ENCODE measurements at places on chromosomes 16 and 17. TPM values are rescaled to one million over a fixed set of nuclear protein-coding genes. Genes with fewer than 3 reads are reported as not detected.
A peak's percentile ranks its signal among the peaks of the same experiment; 100 is the strongest.

- H3K4me3 ChIP-seq: no peak overlapping the region
- H3K4me1 ChIP-seq: no peaks in the 10 kb centered on the region
- no peaks in the 10 kb centered on the region for H3K36me3 ChIP-seq
- no peak for DNase-seq
- H3K27me3 ChIP-seq: no peaks in the 10 kb centered on the region
- H3K27ac ChIP-seq: no peak overlapping the region
Measured at GRCh38 chr17:20982589-20983358, 60.0 kb downstream of the USP22 start.

- no peak overlapping the region for H3K4me3 ChIP-seq
- H3K4me1 ChIP-seq: peaks cover 5% of the 10 kb centered on the region
- no peaks in the 10 kb centered on the region for H3K36me3 ChIP-seq
- no peaks in the 10 kb centered on the region for H3K27me3 ChIP-seq
Measured at GRCh38 chr17:47301161-47301560, 22.6 kb upstream of the EFCAB13 start.

DNA sequence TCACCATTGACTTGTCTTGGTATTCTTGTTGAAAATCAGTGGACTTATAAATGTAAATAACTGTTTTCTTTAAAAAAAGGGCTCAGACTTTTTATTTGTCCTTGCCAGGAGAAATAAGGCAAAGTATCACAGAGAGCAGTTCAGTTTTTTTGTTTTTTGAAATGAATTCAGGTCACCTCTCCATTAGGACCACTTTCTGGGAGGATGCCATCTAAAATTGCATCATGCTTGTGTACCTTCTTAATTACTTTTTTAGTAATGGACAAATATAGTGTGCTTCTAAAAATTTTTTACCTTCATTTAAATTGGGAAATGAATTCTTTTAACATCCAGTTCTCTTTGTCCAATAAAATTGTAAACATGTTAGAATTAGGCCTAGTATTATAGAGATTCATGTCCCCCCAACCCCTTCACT lies 210.0 kb downstream of the BCAS3 start:
- H3K27me3 ChIP-seq: no peaks in the 10 kb centered on the region
- no peaks in the 10 kb centered on the region for H3K4me1 ChIP-seq
- H3K4me3 ChIP-seq: no peak overlapping the region
- DNase-seq: no peak
- H3K36me3 ChIP-seq: no peaks in the 10 kb centered on the region

DNA sequence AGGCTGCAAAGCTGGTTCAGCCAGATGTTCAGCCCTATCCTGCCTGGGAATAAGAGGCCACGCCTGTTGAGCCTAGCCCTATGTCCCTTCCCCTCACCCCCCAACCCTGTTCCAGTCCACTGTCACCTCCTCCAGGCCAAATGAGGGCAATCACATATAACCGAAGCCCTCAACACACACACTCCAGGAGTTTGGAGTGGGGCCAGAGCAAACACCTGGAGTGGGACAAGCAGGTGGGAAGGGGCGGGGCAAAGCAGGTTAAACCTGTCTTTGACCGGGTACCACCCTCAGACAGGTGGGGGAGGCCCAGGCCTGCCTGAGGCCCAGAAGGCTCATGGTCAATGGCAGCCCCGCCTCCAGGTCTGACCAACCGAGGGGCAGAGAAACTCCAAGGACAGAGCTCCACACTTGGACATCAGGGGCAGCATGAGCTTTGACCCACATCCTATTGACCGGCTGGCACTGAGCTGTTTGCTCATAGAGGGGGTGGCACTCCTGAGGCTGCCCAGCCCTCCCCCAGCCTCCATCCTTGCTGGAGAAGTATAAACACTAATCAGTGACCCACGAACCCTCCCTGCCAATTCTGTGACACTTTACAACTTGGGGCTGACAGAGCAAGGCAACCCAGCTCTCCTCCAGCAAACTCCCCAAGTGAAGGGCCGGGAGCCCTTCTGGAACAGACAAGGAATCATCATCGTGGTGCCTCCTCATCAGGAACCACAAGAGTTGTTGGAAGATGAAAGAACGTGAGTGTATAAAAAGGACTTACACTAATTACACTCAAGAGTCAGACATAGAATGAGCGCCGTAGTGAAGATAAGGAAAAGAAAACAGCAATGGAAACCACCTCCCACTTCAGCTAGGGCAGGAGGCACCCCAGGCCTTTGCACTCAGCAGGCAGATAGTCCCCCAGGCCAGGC lies 1.5 kb downstream of the ESRP2 start:
- no peak overlapping the region for H3K27ac ChIP-seq
- H3K27me3 ChIP-seq: no peaks in the 10 kb centered on the region
- no peak overlapping the region for H3K4me3 ChIP-seq
- peaks cover 12% of the 10 kb centered on the region for H3K4me1 ChIP-seq

GRCh38 chr16:22373662-22374310 lies 633 bp downstream of the CDR2 start:
- no peaks in the 10 kb centered on the region for H3K36me3 ChIP-seq
- DNase-seq: peak; percentile 43
- peak overlapping the region; percentile 87 for H3K4me3 ChIP-seq
- H3K4me1 ChIP-seq: peaks cover 5% of the 10 kb centered on the region

DNA sequence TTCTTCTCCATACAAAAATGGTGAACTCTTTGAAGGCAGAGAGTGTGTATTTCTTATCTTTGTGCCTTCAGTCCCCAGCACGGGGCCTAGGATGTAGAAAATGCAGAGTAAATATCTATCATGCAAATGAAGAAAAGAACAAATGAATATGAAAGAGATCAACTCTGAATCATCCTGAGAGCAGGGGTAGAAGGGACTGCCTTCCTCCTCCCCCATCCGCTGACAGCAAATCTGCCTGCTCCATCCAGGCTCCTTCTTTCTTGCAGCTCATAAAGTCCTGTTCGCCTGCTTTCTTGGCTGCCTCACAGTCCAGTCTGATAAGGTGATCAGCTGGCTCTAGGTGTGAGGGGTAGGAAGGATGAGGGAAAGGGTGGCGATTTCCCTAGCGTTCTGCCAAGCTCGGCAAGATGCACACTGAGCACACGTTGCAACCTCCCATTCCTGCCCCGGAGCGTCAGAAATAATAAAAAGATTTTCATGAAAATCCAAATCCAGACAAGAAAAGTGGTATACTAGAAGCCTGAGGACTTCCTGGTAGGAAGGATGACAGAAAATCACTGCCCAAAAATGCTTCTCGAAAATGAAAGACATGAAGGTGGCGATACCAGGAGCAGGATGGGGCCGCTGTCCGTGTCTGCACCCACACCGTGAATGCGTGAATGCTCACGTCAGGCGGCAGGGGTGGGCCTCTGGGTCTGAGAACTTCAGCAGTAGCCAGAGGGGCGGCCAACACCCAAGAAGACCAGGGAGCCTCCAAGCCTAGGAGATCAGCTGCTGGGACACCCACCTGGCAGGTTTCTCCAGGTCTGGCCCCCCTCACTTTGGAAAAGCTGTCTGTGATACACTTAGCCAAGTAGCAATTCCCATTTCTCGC lies 67.1 kb downstream of the VPS53 start:
- no peak overlapping the region for H3K27ac ChIP-seq
- H3K4me1 ChIP-seq: no peaks in the 10 kb centered on the region
- H3K36me3 ChIP-seq: no peaks in the 10 kb centered on the region
- no peaks in the 10 kb centered on the region for H3K27me3 ChIP-seq

GRCh38 chr16:86781046-86781445 lies 202.7 kb downstream of the FOXL1 start:
- no peaks in the 10 kb centered on the region for H3K27me3 ChIP-seq
- no peak overlapping the region for H3K4me3 ChIP-seq
- no peak overlapping the region for H3K27ac ChIP-seq
- H3K36me3 ChIP-seq: no peaks in the 10 kb centered on the region
- no peaks in the 10 kb centered on the region for H3K4me1 ChIP-seq

DNA sequence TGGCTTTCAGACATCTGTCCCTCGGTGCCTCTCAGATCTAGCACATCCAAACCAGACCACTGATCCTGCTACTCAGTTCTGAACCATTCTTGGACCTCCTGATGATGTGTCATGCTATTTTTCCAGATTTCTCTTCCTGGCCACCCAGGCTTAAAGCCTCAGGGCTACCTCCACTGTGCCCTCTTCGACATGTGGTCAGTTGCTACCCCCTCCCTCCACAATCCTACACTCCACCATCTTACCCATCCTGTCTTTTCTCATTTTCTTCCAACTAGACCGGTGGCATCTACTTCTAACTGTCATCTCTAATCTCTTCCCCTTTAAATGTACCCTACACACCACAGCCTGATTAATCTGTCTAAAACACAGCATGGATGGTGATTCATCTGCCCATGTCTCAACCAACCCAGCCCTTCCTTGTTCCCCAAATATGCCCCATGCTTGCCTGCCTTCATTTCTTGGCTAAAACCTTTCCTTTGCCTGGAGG lies 478.6 kb downstream of the SLC39A11 start:
- no peak for DNase-seq
- H3K27ac ChIP-seq: no peak overlapping the region
- no peaks in the 10 kb centered on the region for H3K4me1 ChIP-seq
- no peaks in the 10 kb centered on the region for H3K36me3 ChIP-seq

DNA sequence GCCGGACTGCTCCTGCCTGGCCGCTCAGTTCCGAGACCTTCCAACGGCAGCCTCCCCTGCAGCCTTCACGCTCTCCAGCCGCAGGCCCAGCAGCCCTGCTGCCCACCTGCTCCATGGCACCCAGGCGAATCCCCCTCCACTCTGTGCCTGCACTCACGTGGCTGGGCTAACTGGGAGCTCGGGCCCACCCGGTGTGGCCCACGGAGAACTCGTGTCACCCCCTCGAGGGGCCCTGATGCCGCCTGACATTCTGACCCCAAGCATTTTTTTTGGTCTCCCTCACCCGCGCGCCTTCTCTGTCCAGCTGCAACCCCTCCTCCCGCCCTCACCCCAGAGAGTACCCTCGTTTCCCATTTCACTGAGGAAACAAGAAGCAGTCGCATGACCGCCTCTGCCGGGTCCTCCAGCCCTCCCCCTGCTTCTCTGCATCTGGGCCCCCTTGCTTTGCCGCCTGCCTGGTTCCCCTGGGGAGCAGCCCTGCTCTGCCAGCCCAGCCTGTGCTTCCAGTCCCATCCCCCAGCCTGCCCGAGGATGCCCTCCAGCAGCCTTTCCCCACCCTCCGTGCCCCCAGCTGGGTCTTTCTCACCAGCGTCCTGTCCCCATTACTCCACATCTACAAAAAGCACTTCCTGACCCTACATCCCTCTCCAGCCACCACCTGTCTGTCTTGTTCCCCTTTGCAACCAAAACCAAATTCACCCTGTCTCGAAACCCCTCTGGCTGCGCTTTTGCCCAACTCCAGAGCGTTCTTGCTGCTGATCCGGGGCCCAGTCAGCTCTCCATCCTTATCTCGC lies 146.4 kb upstream of the CHMP6 start:
- H3K27ac ChIP-seq: no peak overlapping the region
- H3K4me1 ChIP-seq: no peaks in the 10 kb centered on the region
- no peaks in the 10 kb centered on the region for H3K36me3 ChIP-seq
- H3K27me3 ChIP-seq: no peaks in the 10 kb centered on the region

- peak overlapping the region; percentile 81 for H3K27ac ChIP-seq
- H3K27me3 ChIP-seq: no peaks in the 10 kb centered on the region
- peak; percentile 63 for DNase-seq
- peaks cover 3% of the 10 kb centered on the region for H3K4me1 ChIP-seq
- H3K36me3 ChIP-seq: no peaks in the 10 kb centered on the region
- H3K4me3 ChIP-seq: peak overlapping the region; percentile 54
Measured at GRCh38 chr17:1629504-1630310, 1.1 kb upstream of the SLC43A2 start.

The ACSM5 gene
- total RNA-seq: 0.24 TPM

The SAMD14 gene
- 1.7 TPM for total RNA-seq

The C1QTNF8 gene
- not detected for total RNA-seq

The TMC7 gene
- 0.55 TPM for total RNA-seq

The XAF1 gene
- total RNA-seq: 104 TPM

The CTF1 gene
- total RNA-seq: 22.4 TPM

The RAB26 gene
- not detected for total RNA-seq

Data from ovary (tissue), 10 donors.